ENCODE measurements at places on chromosomes 2 and 18.
A peak's percentile ranks its signal among the peaks of the same experiment; 100 is the strongest.

- H3K36me3 ChIP-seq = no peaks in the 10 kb centered on the region
- no peak overlapping the region for H3K4me3 ChIP-seq
- H3K27me3 ChIP-seq = no peaks in the 10 kb centered on the region
- H3K27ac ChIP-seq = no peak overlapping the region
- no peak for DNase-seq
These were observed 44.2 kb downstream of the GLI2 start for GRCh38 chr2:120779781-120780283.

GRCh38 chr2:10083692-10084211 is 3.5 kb upstream of the CYS1 start:
- peaks cover 51% of the 10 kb centered on the region for H3K27me3 ChIP-seq
- no peak overlapping the region for H3K27ac ChIP-seq
- DNase-seq = no peak
- no peak overlapping the region for H3K4me3 ChIP-seq
- H3K4me1 ChIP-seq = no peaks in the 10 kb centered on the region

- no peak overlapping the region for H3K27ac ChIP-seq
- H3K4me1 ChIP-seq = peaks cover 5% of the 10 kb centered on the region
- H3K4me3 ChIP-seq = no peak overlapping the region
- peaks cover 88% of the 10 kb centered on the region for H3K27me3 ChIP-seq
- DNase-seq = peak; percentile 46
These were observed 3.2 kb upstream of the HOXD12 start for GRCh38 chr2:176096243-176096985.

DNA sequence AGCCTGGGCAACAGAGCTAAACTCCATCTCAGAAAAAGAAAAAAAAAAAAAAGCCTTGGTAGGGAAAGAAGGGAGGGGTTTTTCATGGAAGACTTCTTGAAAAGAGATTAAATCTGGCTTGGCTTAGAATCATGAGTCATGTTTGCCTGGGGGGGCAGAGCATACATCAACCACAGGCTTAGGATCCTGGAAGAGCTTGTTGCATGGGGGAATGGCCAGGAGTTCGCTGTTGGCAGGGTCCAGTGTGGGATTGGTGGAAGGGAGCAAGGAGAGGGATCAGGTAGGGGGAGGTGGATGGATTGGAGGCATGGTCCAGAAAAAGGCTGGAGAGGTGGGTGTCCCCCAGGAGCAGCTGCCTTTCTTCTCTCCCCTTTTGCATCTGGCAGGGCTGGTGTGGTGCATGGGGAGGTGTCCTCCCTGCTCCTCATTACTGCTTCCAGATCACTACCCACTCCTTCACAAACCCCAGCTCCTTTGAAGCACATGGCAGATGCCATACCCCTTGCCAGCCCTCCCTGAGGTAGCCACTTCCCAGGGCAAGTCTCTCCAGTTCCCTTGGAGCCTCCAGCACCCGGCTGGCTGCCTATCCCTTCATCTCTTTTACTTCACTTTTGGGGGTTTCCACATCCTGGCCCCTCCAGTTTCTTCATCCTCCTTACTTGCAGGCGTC is 2.5 kb downstream of the ARMC9 start:
- no peak overlapping the region for H3K27ac ChIP-seq
- no peak overlapping the region for H3K4me3 ChIP-seq
- no peak for DNase-seq
- peaks cover 13% of the 10 kb centered on the region for H3K4me1 ChIP-seq
- H3K36me3 ChIP-seq = no peaks in the 10 kb centered on the region

GRCh38 chr2:15660491-15661294 is 69.0 kb downstream of the DDX1 start:
- no peak overlapping the region for H3K27ac ChIP-seq
- H3K27me3 ChIP-seq = no peaks in the 10 kb centered on the region
- no peaks in the 10 kb centered on the region for H3K4me1 ChIP-seq
- H3K36me3 ChIP-seq = no peaks in the 10 kb centered on the region
- no peak overlapping the region for H3K4me3 ChIP-seq

DNA sequence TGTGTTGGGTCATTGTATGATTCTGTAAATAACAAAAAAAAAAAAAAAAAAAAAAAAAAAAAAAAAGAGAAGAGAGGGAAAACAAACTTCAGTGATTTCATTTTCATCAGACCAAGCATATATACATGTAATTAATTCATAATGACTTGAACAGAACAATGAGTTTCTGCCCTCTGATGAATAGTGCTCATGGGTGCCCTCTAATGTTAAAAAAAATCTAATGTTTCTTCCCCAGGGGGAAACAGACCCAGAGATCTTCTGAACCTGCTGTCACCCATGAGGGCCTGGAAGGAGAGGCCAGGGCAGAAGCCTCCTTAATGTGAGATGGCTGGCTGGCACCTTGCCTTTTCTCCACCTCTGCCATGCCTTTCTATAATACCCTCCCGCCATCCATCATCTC is 289.2 kb downstream of the ZNF521 start:
- H3K36me3 ChIP-seq = no peaks in the 10 kb centered on the region
- no peaks in the 10 kb centered on the region for H3K4me1 ChIP-seq

DNA sequence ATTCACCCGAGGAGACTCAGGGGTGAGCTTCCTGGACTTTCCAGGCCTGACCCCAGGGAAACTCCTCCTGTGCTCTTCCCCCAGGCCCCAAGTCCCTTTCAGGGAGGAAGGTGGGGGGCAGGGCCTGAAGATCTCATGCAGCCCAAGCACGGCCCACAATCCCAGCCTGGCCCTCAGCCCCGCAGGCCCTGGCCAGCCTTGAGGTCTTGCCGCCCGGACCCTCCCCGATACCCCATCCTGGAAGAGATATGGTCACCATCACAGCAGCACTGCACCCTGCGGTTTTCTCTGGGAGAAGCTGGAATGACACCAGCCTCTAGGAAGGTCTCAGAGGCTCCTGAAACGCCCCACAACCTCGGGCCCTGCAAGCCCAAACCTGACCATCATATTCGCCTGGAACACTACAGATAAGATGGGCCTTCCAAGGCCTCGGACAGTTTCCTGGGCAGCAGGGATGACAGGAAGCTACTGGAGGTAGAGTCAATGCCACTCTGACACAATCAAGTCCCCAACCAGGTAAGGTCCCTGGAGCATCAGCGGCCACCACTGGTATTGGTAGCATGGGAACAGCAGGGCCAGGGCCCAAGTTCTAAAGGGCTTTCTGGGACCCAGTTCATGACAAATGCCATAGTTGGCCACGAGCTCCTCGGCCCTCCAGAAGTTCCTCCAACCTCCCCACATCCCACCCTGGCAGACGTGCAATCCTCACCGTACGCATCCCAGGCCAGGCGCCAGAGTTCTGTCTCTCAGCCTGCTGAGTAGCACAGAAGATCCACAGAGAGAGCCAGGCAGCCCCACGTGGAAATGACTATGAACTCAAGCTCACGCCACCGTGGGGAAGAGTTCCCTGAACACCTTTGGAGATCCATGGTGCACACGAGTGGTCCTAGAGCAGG is 8.6 kb downstream of the SDC1 start:
- no peaks in the 10 kb centered on the region for H3K36me3 ChIP-seq
- DNase-seq = no peak
- no peak overlapping the region for H3K27ac ChIP-seq
- no peaks in the 10 kb centered on the region for H3K27me3 ChIP-seq
- no peak overlapping the region for H3K4me3 ChIP-seq
- H3K4me1 ChIP-seq = peaks cover 6% of the 10 kb centered on the region

DNA sequence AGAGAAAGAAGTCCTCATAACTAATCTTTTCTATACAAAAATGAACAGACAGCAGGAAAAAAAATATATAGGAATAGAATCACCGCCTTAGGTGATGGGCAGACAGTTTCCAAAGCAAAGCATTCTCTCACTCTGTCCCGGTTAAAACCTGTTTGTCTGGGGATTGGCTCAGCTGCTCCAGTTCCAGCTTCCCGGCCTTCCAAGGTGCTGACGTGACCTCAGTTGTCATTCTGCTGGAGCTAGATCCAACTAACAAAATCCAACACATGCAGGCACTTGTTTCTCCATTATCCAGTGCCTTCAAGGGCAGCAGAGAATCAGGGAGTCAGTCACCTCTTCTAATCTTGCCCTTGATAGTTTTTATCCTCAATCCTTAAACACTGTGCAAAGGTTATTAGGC is 52.8 kb downstream of the IKZF2 start:
- H3K4me1 ChIP-seq = no peaks in the 10 kb centered on the region
- H3K27ac ChIP-seq = no peak overlapping the region
- DNase-seq = no peak
- H3K36me3 ChIP-seq = no peaks in the 10 kb centered on the region

- H3K27me3 ChIP-seq = no peaks in the 10 kb centered on the region
- H3K36me3 ChIP-seq = no peaks in the 10 kb centered on the region
- no peak for DNase-seq
- no peak overlapping the region for H3K4me3 ChIP-seq
- H3K4me1 ChIP-seq = no peaks in the 10 kb centered on the region
- no peak overlapping the region for H3K27ac ChIP-seq
These were observed 812.4 kb upstream of the ZEB2 start for GRCh38 chr2:145332210-145332898.

DNA sequence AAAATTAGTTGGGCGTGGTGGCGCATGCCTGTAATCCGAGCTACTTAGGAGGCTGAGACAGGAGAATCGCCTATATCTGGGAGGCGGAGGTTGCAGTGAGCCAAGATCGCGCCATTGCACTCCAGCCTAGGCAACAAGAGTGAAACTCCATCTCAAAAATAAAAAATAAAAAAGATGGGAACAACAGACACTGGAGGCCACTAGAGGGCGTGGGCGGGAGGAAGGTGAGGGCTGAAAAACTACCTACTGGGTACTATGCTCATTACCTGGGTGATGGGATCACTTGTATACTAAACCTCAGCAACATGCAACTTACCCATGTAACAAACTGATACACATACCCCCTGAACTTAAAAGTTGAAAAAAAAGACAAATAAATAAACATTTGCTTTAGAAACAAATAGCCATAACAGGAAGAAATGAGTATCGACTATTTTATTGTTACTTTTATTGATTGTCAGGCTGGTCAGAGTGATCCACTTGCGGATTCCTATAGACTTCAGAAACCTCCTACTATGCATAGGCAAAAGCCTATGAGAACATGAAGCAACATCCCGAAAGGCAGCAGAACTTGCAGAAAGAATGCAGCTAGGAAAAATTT is 61.0 kb downstream of the TMEM163 start:
- peak; percentile 22 for DNase-seq
- H3K4me1 ChIP-seq = no peaks in the 10 kb centered on the region
- H3K4me3 ChIP-seq = no peak overlapping the region
- H3K36me3 ChIP-seq = no peaks in the 10 kb centered on the region

- DNase-seq = no peak
- peaks cover 14% of the 10 kb centered on the region for H3K27me3 ChIP-seq
- no peaks in the 10 kb centered on the region for H3K36me3 ChIP-seq
These were observed 20.9 kb upstream of the CCDC150 start for GRCh38 chr2:196618661-196619060.

DNA sequence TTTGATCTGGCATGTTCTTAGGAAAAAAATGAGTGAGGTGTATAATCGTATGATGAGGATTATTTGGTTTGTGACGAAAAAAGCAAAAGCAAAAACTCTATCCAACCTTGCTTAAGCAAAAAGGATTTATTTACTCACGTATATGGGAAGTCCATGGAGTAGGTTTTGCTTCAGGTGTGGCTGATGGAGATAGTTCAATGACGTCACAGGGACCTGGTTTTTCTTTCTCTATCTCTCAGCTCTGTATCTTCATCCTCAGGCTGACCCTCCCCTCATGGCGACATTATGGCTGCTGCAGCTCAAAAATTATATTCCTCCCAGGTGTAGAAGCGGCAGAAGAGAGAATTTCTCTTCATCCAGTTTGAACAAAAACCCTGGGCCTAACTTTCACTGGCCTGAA is 8.9 kb downstream of the TMSB10 start:
- H3K4me3 ChIP-seq = no peak overlapping the region
- no peaks in the 10 kb centered on the region for H3K36me3 ChIP-seq
- H3K27ac ChIP-seq = no peak overlapping the region
- no peak for DNase-seq
- peaks cover 4% of the 10 kb centered on the region for H3K4me1 ChIP-seq

DNA sequence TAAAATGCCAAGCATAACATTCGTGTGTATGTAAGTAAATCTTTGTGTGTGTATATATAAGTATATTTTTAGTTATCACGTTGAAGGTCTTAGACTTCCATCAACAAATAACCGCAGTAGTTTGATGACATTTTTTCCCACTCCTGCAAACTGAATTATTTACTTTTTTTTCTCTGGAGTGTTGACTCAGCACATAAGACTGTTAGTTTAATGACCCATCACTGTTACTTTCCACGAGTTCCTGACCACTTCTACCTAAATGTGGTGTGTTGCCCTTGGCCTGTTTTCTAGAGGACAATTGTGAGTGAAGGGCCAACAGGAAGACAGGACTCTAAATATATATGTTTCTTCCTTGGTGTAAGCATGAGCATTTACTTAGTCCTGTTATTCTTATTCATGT is 71.3 kb upstream of the TXNDC2 start:
- H3K27me3 ChIP-seq = no peaks in the 10 kb centered on the region
- DNase-seq = peak; percentile 54
- H3K4me3 ChIP-seq = no peak overlapping the region
- no peak overlapping the region for H3K27ac ChIP-seq

GRCh38 chr2:46615986-46616485 is 136.7 kb downstream of the TMEM247 start:
- H3K27me3 ChIP-seq = no peaks in the 10 kb centered on the region
- peak overlapping the region; percentile 95 for H3K4me3 ChIP-seq
- H3K36me3 ChIP-seq = peaks cover 4% of the 10 kb centered on the region

DNA sequence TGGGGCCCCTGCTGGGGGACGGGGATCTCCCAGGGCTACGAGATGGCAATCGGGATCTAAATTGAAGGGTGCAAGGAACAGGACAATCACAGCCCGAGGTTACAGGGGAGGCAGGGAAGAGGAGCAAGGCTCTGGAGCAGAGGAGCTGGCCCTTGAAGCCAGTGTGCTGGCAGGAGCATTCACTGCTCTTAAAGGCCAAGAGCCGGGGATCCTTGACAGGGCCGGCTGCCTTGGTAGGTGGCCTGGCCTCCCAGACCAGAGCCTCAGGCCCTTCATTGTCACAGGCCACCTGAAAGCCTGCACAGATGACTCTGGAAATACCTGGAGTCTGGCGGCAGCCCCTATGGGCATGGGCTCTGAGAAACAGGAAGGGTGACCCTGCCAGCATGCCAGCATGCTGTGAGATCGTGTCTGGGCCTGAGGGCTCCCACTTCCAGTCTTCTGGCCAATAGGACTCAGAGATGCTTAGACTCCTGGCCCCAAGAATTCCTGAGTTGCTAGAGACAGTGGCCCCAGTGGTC is 38.7 kb downstream of the PDIA6 start:
- no peak overlapping the region for H3K27ac ChIP-seq
- no peaks in the 10 kb centered on the region for H3K27me3 ChIP-seq

DNA sequence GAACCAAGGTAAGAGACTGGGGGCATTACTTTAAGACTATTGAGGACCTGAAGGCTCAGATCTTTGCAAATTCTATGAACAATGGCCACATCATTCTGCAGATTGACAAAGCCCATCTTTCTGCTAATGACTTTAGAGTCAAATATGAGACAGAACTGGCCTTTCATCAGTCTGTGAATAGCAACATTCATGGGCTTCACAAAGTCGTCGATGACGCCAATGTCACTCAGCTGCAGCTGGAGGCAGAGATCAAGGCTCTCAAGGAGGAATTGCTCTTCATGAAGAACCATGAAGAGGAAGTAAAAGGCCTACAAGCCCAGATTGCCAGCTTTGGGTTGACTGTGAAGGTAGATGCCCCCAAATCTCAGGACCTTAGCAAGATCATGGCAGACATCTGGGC is 43.8 kb upstream of the SLC4A10 start:
- H3K4me3 ChIP-seq = no peak overlapping the region
- H3K36me3 ChIP-seq = no peaks in the 10 kb centered on the region
- H3K27ac ChIP-seq = no peak overlapping the region
- no peaks in the 10 kb centered on the region for H3K4me1 ChIP-seq
- H3K27me3 ChIP-seq = no peaks in the 10 kb centered on the region

GRCh38 chr2:52079602-52080001 is 1047.7 kb upstream of the NRXN1 start:
- H3K4me3 ChIP-seq = no peak overlapping the region
- H3K27ac ChIP-seq = no peak overlapping the region
- DNase-seq = no peak
- no peaks in the 10 kb centered on the region for H3K36me3 ChIP-seq
